Stimulated activated CD8-positive, alpha-beta memory T cell treated with anti-CD3 and anti-CD28 coated beads, Interleukin-4, amount 100 ng/mL, for 1 hour (primary cell): ENCODE measurements at places on chromosomes 3 and 15.

DNA sequence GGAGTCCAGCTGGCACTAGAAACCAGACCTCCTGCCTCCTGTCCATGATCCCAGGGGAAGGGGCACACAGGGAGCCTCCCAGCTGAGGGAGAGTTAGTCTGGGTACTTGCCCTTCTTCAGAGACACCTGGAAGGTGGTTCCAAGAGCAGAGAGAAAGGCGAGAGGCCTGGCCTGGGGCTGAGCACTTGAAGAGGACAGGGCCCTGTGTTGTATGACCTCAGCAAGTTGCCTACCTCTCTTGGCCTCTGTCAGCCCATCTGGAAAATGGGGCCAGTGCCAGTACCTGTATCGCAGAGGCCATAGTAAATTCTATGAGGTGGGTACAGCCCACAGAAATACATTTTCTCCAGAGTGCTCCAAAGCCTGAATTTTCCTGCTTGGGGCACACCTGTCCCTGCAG is 19.5 kb downstream of the PTH1R start:
- no peak for DNase-seq

- no peak for DNase-seq
These were observed 34.8 kb upstream of the GSK3B start for GRCh38 chr3:120129051-120129450.

GRCh38 chr15:39381517-39381916 is 199.4 kb upstream of the THBS1 start:
- DNase-seq, result no peak

DNA sequence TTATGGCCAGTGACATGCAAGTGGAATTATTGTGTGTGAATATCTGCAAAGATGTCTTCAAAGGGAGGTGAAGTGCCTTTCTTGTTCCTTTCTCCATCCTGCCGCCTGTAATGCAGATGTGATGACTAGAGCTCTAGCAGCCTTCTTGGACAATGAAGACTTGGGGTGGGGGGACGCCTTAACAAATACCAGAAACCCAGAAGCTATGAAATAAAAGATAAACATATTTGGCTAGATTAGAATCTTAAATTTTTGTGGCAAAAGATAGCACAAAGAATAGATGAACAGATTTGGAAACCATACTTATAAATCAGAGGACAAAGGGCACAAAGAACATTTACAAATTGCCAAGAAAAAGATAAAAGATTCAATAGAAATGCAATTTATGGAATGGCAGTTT is 56.1 kb downstream of the AMOTL2 start:
- no peak for DNase-seq

DNA sequence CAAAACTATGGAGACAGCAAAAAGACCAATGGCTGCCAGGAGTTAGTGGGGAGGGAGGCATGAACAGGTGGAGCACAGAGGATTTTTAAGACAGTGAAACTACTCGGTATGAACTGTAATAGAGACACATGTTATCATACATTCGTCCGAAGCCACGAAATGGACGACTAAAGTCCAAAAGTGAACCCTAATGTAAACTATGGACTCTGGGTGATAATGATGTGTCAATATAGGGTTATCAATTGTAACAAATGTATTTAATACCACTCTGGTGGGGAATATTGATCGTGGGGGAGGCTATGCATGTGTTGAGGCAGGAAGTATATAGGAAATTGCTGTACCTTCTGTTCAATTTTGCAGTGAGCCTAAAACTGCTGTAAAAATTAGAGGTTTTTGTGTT is 107.0 kb downstream of the CPN2 start:
- DNase-seq, result no peak

DNA sequence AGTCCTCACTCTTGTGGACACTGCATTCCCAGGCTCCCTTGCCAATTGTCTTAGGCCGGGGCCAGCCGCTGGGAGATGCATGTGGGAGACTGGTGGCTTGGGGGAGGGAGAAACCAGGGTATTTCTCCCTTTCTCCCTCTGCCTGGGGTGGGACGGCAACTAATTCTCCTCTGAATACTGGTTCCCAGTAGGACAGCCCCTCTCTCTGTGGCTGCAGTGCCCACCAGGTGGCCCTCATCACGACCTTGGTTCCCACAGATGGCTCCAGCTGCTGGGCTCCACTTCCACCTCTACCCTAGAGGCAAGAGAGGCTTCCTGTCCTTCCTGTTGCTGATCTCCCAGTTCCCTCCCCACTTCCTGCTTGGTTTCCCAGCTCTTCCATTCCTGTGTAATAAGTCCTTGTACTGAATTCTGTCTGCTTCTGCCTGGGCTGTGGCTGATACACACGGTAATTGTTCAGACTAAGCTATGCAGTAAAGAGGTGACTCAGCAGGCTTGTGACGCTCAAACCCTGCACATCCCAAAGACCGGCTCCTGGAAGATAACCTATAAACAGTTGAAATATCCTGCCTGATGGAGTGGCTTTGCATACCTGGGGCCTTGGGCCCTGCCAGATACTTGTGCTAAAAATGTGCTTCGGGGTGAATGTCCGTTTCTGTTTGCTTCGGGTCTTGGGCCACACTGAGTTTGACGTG is 20.4 kb upstream of the COPG1 start:
- DNase-seq, result no peak

DNA sequence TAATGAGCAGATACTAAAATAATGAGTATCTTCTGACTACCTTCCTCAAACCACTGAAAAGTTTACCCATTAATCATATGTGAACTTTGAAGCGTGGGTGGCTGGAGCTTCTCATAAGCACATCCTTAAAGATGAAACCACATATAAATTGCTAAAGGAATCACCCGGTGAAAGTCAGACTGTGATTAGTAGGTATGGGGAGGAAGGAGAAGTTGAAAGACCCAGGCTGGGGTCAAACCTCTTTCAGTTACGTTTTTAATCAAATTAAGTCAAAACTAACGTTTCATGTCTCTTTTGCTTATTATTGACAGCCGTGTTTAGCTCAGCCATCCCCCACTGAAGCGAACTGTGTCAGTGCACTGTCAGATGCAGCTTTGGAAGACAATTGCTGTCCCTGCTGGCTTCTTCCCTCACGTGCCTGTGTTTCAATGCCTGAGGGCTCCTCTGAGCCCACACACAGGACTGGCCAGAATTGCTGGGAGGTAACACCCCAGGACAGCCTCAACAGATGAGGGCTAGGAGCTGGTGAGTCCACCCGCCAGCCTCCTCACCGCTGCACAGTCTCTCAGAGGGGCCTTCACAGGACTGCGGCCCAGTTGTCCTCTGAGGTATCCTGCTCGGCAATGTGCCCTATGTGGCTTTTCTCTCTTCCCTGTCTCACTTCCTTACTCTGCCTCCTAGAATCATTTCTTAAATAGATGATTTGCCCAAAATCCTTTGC is 29.3 kb upstream of the SH3BP5 start:
- DNase-seq, result no peak

GRCh38 chr3:128648940-128649663 is 1.5 kb downstream of the RPN1 start:
- no peak for DNase-seq

- DNase-seq, result no peak
These were observed 10.1 kb downstream of the MELTF start for GRCh38 chr3:197019535-197019934.

DNA sequence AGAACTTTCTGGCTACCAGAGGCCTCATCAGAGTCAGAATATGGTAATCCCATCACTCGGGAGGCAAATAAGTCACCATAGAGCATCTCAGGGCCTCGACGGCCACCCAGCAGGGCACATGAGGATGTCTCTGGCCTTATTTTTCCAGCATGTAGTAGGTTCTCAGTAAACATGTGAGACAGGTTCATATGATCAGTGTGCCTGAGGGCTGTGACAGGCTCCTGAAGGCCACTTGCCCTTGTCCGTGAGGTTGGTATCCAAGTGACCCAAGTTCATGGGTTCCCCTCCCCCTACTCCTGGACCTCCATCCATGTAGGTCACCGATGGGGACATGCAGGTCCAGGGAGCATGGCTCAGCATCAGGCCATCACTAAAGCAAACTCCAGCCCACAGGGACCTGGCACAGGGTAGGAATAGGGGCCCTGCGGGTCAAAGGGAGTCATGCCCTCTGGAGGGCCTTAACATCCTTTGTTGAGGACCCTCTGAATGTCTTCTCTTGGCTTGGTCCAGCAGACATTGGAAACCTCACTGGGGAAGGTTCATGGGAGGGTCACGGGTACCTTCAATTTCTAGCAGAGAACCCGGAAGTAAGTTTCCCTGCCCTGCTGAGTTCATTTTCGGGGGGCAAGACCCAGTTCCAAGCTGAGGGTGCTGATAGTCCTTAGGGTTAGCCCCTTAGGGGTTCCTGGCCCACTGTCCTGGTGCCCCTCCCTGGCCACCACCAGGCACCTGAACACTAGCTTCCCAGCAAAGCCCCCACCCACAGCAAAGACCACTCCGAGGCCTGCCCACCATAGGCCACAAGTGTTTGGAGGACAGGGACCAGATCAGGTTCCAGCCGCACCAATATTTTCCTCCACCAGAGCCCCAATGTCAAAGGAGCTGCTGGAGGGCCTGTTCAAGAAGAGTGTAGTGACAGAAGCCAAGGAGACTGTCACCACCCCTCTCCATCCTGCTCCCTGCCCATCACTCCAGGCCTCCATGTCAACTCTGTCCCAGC is 61.1 kb downstream of the ZNF445 start:
- DNase-seq, result no peak

GRCh38 chr3:156553705-156554356 is 1.1 kb downstream of the SSR3 start:
- DNase-seq, result no peak

DNA sequence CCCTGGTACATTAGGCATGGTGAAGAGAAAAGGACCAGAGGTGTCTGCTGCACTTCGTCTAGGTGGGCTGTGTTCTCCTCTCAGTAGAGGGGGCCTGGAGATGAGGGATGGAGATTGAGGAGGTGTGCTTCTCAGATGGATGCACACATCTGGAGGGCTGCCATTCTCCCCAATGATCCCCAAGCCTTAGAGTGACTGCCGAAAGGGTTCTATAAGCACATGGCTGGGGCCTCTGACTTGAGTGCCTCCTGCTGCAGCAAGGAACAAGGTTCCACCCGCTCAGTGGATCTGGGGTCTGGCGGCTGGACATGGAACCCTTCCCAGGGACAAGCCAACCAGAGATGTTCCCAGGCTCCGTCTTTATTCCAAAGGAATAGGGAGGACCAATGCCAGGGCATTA is 66.8 kb downstream of the CPN2 start:
- no peak for DNase-seq

GRCh38 chr3:178246004-178246403 is 290.2 kb upstream of the KCNMB2 start:
- DNase-seq, result no peak

GRCh38 chr3:175381685-175382084 is 522.6 kb downstream of the NAALADL2 start:
- DNase-seq, result no peak

GRCh38 chr15:52385670-52386069 is 90.1 kb upstream of the MYO5C start:
- DNase-seq, result no peak

- no peak for DNase-seq
These were observed 17.4 kb downstream of the ABTB1 start for GRCh38 chr3:127690106-127690505.

DNA sequence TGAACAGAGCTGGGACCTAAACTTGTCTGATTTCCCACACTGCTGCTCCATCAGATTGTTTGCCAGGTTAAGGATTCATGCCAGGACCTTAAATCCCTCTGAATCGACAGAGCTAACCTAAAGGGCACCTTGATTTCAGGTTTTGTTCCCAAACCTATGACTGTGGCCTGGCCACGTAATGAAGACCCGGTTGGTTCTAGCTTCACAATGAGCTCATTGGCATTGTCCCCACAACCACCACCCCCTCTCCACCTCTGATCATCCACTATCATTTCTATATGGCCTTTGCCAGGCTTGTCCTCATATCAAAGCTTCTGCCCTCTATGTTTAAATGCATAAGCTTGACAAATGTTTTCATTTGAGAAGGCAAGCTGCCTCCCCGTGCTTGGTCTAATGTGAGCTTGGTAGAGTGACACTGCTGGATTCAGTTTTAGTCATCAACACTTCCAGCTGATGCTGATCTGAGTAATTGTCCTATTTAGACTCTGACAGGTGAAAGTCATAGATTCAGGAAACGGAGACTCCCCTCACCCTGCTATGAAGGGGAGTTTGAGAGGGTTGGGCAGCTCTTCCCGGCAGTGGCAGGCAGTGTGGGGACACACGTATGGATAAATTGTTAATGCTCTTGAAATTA is 407.1 kb upstream of the CFAP20DC start:
- no peak for DNase-seq

- no peak for DNase-seq
These were observed 98.0 kb upstream of the TLE3 start for GRCh38 chr15:70195587-70196305.

- no peak for DNase-seq
These were observed 128.3 kb downstream of the ALCAM start for GRCh38 chr3:105495021-105495420.

GRCh38 chr15:25175789-25176615 is 221.2 kb downstream of the SNRPN start:
- no peak for DNase-seq

- no peak for DNase-seq
These were observed 55.4 kb downstream of the ATG7 start for GRCh38 chr3:11327619-11328018.

- DNase-seq, result no peak
These were observed 7.3 kb downstream of the MYO5C start for GRCh38 chr15:52288051-52288942.

DNA sequence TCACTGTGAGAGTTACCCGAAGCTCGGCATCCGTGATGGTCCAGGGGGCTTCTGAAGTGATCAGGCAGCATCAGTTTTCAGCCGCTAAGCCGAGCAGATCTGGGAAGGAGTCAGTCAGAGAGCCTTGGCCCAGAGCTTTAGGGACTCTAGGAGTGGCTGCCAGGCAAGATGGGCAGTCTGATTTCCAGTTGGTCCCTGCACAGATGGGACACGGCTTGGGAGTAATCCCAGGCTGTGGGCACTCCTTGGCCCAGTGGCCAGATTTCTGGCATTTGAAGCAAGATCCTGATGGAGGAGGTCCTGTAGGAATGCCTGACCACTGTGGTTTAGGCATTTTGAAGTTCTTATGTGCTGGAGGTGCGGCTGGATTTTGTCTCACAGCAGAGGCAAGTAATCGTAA is 10.5 kb upstream of the IP6K2 start:
- no peak for DNase-seq

- no peak for DNase-seq
These were observed 107.4 kb downstream of the GREM1 start for GRCh38 chr15:32825219-32825618.

- DNase-seq, result no peak
These were observed at the start of gene ABI3BP for GRCh38 chr3:100993309-100993708. Gene ABI3BP (minus strand): TSS chr3:100993421. CDS start chr3:100993384, 37 bp downstream.

GRCh38 chr15:72070817-72071447 is 47.0 kb downstream of the MYO9A start:
- no peak for DNase-seq

GRCh38 chr3:104474011-104474410 is 892.7 kb upstream of the ALCAM start:
- DNase-seq, result no peak

DNA sequence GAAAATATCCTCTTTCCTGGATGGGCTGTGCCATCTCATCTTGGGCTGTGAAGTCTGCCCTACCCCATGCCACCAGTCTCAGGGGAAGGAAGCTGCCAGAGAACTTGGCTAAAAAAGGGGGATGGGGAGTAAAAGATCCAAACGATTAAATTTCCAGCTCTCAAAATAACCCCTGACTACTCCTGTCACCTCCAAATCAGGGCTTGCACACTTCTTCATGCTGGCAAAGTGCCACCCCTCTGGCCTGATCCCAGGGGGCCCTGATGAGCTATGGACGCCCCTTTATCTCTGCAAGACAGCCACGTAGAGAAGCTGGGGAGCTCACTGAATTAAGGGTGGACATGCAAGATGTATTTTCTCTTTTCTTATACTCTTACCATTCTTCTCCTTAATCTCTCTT is 1.2 kb upstream of the MLF1 start:
- DNase-seq, result no peak
